ENCODE measurements at places on chromosomes 2 and 18.

DNA sequence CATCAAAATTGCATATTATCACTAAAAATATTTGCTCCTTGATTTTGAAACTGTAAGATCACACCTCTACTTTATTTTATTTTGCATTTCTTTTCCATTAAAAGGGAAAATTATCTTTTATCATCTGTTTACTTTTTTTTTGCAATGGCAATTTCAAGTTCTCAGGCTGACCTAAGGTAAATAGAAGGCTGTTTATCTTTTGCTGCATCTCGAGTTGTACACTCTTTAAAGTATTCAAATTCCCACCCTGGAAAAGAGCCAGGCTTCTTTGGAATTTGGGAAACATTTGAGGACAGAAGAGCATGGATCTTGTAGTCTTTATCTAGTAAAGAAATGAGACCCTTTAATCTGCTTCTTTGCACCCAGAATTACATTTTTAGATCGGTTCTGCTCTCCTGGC lies 645.7 kb downstream of the SLC4A3 start:
- no peak for DNase-seq

- DNase-seq = no peak
These were observed 15.8 kb downstream of the INO80C start for GRCh38 chr18:35481960-35482366.

DNA sequence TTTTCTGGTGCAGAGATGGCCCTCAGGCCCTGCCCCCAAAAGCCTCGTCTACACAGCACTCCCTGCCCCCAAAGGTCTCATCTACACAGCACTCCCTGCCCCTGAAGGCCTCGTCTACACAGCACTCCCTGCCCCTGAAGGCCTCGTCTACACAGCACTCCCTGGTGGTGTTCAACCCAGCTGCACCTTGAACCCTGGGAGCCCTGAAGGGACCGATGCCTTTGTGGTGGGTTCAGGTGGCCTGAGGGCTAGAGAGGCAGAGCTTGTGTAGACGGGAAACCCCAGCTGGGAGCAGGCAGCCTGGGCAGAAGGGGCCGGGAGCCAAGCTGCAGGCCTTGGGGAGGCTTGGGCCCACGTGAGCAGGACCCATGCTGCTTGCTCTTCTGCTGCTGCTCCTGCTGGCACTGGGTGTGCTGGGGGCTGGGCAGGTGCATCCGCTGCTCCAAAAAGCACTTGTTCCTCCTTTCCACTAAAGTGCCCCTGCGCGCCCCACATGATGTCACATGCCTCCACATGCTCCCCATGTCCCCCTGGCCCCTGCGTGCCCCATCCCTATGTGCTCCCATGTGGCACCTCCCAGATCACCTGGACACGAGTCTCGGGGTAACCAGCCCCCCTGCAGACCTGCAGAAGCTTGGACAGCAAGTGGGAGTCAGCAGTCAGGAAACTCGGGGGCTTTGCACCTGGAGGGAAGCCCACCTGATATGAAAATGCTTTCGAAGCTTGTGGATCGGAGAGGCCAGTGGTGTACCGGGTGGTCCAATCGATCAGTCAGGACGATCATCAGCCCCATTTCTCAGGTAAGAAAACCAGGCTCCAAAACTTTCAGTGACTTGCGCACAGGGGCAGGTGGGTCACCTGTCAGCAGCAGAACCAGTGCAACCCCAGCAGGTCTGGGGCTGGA lies 94.9 kb upstream of the CTDP1 start:
- DNase-seq = no peak

DNA sequence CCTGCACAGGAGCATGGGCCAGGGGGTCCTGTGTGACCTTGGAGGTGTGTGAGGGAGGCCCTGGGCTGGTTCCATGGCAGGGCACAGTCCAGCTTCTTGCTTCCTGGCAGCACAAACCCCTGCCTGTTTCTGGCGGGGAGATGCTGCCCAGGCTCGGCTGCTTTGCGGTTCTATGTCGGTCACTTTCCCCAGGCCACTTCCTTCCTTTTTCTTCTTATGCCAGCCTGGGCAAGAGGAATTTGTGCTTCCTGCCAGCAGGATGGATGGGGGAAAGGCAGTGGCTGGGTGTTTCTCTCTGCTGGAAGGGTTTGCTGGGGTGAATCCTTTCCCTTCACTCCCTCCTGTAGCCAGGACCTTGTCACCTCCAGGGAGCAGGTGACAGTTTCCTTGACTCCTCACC lies 24.3 kb downstream of the ASAP2 start:
- DNase-seq = no peak

DNA sequence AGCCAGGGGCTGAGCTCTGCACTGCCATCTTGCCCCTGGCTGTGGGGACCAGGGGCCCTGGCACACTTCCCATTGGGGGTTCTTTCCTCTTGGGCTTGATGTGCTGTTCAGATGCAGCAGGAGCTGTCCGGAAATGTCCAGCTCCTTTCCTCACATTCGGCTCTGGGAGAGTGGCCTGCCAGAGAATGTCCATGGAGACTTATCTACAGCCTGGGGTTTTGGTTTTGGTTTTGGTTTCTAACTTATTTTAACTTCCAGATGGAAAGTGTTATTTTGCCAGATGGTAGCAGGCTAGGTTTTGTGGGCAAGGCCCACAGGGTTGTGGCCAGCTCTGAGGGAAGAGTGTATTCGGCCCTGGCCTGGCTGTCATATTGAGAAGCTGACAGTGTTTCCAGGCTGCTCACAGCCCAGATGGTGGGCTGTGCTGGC lies 177.3 kb downstream of the ANKRD30B start:
- DNase-seq = no peak

DNA sequence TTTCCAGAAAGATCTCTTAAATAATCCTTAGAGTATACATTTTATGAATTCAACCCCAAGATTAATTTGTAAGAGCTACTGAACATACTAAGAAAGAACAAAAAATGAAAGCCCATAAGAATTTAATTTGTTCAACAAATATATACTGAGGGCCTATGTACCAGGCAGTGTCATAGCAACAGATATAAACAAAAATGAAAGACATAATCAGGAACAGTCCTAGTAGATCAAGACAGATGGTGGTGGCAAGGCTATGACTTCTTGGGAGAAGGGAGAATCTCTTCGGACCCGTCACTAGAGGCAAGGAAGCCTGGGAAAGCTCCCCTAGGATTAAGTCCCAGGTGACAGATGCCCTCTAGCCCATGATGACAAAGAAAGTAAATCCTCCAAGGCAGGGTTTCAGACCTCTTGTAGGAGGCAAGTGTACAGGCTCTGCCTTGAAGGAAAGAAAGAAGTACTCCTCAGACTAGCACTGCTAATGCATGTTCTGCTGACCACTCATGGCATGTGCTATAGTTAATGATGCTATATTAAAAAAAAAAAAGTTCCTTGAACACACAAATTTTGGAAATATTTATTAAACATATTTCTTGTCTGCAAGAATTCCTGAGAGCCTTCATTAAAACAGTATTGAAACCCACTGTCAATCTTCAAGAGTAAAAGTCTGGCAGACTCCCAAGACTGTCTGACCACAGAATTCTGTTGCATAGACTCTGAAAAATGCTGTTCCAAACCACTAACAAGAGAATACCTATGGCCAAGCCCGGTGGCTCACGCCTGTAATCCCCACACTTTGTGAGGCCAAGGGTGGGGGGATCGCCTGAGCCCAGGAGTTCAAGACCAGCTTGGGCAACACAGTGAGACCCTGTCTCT lies 31.5 kb downstream of the NOL10 start:
- DNase-seq = no peak

DNA sequence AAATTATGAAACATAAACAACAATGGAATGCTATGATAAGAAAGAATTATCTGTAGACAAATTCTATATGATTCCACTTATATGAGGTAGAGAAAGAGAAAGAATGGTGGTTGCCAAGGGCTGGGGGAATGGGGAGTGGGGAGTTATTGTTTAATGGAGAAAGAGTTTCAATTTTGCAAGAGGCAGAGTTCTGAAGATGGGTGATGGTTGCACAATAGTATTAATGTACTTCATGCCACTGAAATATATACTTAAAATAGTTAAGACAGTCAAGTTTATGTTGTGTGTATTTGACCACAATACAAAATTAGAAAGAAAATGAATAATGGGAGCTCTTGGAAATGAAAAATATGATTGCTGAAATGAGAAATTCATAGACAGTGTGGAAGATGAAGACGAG lies 22.6 kb upstream of the FAM117B start:
- no peak for DNase-seq

DNA sequence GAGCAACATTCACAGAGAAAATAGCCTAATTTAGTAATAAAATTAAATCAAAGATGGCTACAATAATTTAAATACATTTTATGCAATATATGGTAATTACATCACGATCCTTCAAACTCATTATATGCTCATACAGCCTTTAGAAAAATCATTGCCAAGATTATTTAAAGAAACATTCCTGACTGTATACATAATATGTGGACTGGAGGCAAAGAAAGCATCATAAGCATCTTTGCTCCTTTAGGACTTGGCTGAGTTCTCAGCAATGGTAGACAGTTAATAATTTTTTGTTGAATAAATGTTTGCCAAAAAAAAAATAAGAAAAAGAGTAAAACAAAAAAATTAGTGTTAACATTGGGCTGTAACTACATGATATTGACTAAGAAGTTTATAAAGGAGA lies 26.9 kb downstream of the NCKAP5 start:
- DNase-seq = no peak
